Astrocyte (in vitro differentiated cells and primary cell): ENCODE measurements at places on chromosomes 12 and 14.

DNA sequence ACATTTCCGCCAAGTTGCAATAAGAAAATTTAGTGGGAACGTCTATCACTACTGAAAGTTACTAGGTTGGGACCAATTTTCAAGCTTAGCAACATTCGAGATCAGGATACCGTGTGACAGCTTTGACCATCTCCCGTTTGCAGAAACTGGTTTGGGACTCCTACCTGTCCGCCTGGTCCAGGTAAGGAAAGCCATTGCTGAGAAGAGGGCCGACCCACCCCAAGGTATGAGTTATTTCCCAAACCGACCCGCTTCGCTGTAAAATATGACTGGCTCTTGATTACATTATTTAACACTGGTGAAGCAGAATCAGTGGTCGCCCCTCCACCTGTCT, 271 bp downstream of the DNAI7 start:
- no peak for DNase-seq

- DNase-seq, result no peak
These were observed 17.4 kb downstream of the KRT76 start for GRCh38 chr12:52759695-52760094.

GRCh38 chr12:53560351-53560750, 53.1 kb upstream of the NPFF start:
- peak; percentile 91 for DNase-seq

DNA sequence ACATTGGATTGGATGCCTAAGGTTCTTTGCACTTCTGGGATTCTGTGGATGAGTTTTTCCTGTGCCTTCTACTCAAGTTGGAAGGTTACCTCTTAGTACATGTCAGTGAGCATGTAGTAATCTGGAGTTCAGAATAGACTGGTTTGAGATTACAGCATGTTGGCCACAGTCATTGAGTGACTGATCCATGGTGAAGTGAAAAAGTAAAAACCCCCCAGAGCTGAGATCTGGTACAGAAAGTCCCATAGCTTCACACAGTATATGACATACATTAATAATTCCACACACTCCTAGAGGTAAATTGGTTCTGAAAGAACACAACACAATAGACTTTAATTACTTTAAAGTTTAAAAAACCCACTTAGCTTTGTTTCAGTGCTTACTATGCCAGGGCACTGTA, 11.9 kb upstream of the CCND2 start:
- no peak for DNase-seq

DNA sequence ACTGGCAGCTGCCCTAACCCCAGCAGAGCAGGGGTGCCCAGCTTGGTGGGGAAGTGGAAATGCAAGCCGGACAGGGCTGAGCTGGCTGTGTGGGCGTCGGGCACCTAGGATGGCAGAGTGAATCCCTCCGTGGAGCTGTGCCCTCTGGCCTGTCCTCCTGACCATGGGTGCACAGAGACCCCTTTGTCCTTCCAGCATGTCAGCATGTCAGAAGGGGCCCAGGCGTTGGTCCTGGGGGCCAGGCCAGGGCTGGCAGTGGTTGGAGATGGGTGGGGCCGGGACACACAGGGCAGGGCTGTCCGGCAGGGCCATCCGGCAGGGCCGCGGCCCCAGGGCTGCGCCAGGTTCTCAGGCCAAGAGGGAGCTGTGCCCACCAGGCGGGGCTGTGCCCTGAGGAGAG, 8.8 kb upstream of the TEX22 start:
- no peak for DNase-seq

GRCh38 chr12:52236386-52237050, 3.5 kb downstream of the KRT7 start:
- no peak for DNase-seq

- DNase-seq, result peak; percentile 78
These were observed 13.6 kb downstream of the ABCD2 start for GRCh38 chr12:39605996-39606395.
